ENCODE measurements at places on chromosomes 1 and 21.

DNA sequence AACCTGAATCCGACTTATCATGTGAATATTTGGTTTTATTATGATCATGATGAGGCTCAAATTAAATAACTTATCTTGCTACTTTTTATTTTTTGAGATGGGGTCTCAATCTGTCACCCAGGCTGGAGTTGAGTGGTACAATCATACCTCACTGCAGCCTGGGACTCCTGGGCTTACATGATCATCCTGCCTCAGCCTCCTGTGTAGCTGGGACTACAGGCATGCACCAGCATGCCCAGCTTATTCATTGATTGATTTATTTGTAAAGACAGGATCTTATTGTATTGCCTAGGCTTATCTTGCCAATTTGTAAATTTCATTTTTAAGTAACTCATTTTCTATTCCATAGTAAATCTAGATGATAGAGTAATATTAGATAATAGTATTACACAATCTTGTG, 84.3 kb downstream of the COL11A1 start:
- DNase-seq, result no peak

DNA sequence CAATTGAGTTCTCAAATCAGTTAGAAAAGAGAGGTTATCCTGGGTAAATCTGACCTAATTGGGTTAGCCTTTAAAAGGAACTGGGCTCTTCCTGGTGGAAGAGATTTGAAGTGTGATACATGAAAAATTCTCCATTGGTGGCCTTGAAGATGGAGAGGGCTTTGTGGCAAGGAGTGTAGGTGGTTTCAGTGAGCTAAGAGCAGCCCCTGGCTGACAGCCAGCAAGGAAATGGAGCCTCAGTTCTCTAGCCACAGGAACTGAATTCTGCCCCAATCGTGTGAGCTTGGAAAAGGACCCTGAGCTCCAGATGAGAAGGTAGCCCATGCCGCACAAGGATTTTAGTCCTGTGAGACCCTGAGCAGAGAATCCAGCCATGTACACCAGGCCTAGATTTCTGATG, 12.7 kb upstream of the HYI start:
- peak; percentile 40 for DNase-seq

DNA sequence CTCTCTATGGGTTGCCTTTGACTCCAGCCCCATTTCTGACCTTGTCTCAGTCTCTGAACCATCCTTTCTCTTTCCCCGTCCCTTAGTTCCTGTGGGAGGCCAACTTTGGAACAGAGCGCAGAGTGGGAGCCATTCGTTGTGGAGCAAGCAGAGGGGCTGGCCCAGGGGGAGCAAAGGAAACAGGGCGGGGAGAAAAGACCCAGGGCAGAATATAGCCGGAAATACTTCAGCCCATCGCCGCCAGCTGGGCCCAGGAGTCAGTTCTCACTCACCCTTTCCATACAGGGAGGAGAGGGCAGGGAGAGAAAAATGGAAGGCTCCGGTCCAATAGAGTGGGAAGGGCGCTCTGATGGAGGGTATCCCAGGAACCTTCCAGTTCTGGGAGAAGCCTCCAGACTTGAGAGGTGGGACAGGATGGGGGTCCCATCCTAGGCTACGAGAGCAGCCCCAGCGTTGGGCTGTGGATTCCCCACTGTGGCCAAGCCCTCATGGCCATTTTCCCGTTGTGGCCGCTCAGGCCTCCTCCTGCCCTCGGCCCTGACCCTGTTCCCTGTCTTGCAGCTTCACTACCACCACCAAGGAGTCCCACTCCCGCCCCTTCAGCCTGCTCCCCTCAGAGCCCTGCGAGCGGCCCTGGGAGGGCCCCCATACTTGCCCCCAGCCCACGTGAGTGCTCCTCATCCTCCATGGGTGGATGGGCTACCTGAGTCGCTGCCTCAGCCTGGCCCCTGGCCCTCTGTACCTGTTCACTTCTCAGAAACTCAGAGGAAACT, 10.9 kb downstream of the PEAR1 start:
- no peak for DNase-seq

- peak; percentile 66 for DNase-seq
Measured at GRCh38 chr1:222919478-222919865, 104.6 kb downstream of the DISP1 start.

DNA sequence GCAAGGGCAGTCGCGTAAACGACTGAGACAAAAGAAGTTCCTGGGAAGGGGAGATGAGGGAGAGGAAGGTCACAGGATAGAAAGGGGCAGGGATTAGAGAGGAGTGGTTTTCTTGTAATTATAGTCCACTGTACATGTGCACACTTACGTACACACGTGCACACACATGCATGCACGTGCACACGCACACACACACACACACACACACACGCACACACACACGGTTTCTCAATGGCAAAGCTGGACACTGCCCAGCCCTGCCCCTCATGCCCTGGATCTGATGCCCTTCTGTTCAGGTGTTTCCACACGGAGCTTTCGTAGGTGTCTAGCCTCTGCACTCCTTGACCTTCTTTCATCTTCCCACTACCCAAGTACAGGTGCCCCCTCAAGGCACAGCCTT, 3.9 kb downstream of the OR2B11 start:
- no peak for DNase-seq

GRCh38 chr1:44246806-44247205, 33.5 kb downstream of the DMAP1 start:
- no peak for DNase-seq

DNA sequence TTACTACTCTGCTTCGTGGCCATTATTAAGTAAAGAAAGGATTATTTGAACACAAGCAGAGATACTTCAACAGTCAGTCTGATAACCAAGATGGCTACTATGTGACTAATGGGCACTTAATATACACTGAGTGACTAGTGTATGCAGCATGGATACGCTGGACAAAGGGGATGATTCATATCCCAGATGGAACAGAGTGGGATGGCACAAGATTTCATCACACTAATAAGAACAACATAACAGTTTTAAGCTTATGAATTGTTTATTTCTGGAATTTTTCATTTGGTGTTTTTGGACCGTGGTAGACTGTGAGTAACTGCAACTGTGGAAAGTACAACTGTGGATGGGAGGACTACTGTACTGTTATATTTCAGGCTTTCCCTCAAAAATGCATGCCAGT, 9.4 kb downstream of the ZCCHC17 start:
- DNase-seq, result peak; percentile 91

DNA sequence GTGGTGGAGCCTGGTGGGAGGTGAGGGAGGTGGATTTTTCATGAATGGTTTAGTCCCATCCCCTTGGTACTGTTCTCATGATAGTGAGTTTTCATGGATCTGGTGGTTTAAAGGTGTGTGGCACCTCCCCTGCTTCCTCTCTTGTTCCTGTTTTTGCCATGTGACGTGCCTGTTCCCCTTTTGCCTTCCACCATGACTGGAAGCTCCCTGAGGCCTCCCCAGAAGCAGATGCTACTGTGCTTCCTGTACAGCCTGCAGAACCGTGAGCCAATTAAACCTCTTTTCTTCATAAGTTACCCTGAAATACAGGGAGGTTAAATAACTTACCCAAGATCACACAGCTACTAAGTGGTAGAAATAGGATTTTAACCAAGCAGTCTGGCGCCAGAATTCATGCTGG, 4.3 kb upstream of the HEYL start:
- DNase-seq, result no peak
